ENCODE measurements at places on chromosomes 1 and 21.
A peak's percentile ranks its signal among the peaks of the same experiment; 100 is the strongest.

DNA sequence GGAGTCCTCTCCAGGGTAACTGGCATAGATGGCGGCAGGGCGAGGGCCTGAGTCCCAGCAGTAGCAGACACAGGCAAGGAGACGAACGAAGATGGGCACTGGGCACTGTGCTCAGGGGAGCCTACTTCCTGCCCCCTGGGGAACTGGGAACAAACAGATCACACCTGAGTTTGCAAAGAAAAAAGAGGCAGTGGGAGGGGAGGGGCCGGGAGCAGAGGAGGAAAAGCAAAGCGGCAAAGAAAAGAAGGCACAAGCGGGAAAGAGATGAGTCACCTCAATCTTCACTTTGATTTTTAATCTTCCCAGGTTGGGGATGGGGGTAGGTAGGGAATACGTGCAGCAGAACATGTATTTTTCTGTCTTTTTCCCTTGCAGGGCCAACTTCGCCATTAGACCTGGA lies 44.0 kb downstream of the ZSCAN20 start:
- DNase-seq = no peak

DNA sequence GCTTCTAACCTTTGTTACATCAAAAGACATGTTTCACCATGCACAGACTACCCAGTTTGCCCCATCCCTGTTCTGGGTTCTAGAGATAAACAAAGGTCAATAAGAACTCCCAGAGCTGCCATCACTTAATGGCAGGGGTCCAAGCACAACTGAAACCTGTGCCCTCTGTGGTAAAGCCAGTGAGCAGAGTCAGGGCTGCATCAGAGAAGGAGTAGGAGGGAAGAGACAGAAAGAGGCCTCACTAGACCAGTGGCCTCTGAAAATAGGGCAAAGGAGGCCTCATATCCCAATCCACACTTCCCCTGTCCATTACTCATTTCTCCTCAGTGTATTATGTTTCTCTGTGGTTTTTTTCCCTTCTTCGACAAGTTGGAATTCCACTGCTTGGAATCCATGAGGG lies 10.2 kb downstream of the ATP1A2 start:
- peak; percentile 79 for DNase-seq

DNA sequence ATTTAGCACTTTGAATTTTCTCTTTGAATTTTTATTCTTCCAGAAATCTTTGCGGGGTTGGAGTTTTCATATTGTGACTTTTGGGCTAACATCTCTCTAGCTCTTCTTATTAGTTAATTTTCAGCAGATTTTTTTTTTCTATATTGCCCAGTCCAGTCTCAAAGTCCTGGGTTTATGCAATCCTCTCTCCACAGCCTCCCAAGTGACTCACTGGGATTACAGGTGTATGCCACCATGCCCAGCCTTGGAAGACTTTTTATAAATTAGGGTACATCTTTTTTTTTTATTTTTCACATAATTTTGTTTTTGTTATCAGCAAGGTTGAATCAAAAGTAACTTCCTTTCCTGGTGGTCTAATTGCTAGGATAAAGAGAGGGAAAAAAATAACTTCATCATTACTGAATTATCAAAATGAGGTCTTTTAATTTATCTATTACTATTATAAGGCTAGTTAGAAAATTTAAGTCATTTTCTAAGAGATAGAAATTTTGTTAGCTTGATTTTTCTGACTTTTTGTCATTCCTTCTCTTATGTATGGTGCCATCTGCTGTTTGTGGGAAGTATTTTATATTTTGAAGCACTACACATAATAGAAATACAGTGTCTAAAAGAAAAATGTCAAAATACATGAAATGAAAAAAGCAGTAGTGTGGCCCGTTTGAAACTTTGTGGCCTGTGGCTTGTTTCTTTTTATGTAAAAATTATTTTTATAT lies 273.4 kb upstream of the CACYBP start:
- DNase-seq = peak; percentile 39

GRCh38 chr1:17516303-17517214 lies 22.9 kb upstream of the ARHGEF10L start:
- peak; percentile 59 for DNase-seq

GRCh38 chr1:117176579-117176978 lies 34.1 kb downstream of the VTCN1 start:
- no peak for DNase-seq

DNA sequence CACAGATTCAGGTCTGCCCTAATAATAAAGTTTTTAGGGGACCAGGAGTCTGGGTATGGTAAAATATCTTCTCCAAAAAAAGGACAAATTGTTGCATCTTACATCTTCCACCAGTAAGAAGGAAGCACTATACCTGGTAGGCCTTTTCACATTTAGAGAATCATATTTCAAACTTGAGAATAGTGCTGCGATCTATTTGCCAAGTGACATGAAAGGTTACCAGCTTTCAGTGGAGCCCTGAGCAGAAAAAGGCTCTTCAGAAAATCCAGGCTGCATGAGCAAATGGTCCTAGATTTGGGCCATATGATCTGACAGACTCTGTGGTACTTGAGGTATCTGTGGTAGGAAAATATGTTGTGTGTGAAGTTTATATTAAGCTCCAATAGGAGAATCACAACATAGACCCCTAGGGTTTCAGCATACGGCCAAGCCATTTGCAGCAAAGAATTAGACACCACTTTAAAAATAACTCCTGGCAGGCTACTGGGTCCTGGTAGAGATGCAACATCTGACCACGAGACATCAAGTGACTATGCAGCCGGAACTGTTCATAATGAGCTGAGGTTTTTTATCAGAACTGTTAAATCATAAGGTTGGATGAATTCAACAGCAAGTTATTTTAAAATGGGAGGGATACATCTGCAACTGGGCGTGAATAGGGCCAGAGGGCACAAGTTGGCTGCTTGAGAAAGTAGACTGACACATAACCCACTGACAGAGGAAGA lies 38.6 kb upstream of the CCDC190 start:
- peak; percentile 82 for DNase-seq

DNA sequence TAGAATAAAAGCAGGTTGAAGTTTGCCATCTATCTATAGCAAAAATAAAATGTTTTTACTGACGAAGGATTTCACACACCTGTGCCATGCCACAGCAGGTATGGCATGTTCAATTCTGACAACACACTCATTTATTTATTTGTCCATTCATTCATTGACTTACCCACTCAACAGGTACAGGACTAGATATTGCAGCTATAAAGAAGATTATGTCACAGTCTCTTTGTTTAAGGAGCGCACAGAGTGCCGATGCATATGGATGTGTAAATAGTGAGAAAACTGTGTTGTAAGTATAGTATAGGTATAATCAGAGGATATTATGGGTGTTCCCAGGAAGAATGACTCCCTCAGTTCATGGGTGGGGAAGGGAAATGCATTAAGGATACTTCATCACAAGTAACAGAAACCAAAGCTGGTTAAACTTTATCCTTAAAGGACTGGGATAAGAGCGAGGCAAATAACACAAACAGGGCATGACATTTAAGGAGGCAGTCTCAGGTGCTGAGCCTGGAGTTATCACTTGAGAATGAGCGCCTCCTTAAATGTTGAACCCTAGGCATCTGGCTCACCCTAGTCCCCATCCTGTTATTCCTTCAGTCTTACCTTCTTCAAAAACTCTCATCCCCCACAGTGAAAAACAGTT lies 7.9 kb upstream of the ZRANB2 start:
- peak; percentile 71 for DNase-seq

- DNase-seq = peak; percentile 91
Measured at GRCh38 chr1:92804721-92805201, 19.9 kb upstream of the EVI5 start.

DNA sequence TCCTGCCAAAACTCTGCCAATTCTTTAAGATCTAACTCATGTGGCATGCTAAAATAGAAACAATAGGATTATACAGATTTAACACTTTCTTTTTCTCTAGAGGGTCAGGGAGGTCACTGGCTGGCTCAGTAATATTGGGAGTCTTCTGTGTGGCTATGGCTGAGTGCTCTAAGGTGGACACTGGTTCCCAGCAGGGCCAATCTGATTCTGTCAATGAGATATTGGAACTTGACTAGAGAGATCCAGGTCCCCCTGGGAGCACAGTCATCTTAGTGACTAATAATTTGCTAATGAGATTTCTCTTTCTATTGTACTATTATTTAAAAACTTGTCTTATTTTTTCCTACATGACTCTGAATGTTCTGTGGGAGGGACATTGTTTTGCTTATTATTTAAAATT lies 69.1 kb upstream of the ZP4 start:
- peak; percentile 52 for DNase-seq

GRCh38 chr1:24793447-24794129 lies 48.3 kb downstream of the CLIC4 start:
- DNase-seq = peak; percentile 53

- peak; percentile 68 for DNase-seq
Measured at GRCh38 chr1:229227298-229227919, 43.5 kb upstream of the RAB4A start.

- DNase-seq = no peak
Measured at GRCh38 chr1:227928811-227929375, 18.8 kb downstream of the WNT9A start.

- DNase-seq = no peak
Measured at GRCh38 chr1:52305417-52306226, 60.4 kb downstream of the CC2D1B start.

DNA sequence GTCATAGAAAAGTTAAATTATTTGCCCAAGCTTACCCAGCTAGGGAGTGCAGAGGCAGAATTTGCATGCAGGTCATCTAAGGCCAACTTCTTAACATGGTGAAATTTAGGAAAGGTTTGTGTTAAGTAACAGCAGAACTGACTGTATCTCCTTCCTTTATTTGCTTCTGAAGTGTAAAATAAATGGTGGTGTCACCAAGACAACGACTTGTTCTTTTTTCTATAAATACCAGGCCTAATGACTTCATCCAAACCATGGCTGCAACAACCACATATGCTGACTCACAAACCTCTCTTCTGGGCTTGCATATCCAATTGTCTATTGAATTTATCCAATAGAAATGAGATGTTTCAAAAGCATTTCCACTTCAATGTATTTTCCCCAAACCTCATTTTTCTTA lies 19.1 kb downstream of the COL24A1 start:
- DNase-seq = peak; percentile 81

- DNase-seq = no peak
Measured at GRCh38 chr21:46124083-46124925, 26.4 kb downstream of the COL6A2 start.

- peak; percentile 56 for DNase-seq
Measured at GRCh38 chr1:156503698-156504437, 3.3 kb upstream of the MEF2D start.

DNA sequence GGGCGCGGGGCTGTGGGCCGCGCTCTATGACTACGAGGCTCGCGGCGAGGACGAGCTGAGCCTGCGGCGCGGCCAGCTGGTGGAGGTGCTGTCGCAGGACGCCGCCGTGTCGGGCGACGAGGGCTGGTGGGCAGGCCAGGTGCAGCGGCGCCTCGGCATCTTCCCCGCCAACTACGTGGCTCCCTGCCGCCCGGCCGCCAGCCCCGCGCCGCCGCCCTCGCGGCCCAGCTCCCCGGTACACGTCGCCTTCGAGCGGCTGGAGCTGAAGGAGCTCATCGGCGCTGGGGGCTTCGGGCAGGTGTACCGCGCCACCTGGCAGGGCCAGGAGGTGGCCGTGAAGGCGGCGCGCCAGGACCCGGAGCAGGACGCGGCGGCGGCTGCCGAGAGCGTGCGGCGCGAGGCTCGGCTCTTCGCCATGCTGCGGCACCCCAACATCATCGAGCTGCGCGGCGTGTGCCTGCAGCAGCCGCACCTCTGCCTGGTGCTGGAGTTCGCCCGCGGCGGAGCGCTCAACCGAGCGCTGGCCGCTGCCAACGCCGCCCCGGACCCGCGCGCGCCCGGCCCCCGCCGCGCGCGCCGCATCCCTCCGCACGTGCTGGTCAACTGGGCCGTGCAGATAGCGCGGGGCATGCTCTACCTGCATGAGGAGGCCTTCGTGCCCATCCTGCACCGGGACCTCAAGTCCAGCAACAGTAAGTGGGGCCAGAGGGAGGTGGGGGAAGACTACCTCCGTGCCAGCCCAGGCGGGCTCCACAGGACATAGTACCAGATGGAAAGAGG lies 808 bp downstream of the MAP3K21 start:
- DNase-seq = peak; percentile 51

DNA sequence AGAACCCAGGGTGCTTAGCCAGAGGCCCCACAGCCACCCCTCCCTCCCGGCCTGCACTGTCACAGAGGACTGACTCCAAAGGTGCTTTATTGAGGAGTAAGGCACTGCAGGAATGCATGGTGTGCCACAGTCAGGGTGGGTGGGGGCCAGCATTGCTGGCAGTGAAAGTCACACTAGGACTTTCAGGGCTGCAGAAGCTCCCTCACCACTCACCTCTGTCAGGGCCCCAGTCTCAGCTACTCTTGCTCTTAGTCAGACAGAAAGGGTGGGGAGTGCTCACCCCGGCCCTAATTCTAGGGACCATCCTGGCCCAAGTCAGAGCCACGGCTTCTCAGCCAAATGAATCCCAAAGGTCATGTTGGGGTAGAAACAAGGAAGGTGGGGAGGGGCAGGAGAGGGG lies 19.4 kb downstream of the KNCN start:
- no peak for DNase-seq

GRCh38 chr1:85027242-85027983 lies 20.9 kb downstream of the MCOLN3 start:
- DNase-seq = no peak

DNA sequence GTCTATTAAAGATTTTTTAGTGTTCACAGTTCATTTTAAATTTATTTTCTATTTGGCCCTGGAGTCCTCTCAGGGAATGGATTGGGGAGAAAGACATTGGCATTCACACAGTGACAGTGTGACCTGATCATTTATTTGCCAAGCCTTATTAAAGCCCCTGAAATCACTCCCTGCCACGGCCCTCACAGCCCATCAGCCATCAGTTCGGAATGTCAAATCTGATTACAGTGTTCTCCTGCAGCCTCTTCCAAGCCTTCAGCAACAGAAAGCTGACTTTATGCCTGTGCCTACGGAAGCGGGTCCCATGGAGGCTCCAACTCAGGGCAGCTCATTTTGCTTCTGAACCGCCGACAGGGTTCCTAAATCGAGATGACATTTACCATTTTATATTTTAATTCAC lies 451.2 kb downstream of the DSCAM start:
- DNase-seq = no peak

- no peak for DNase-seq
Measured at GRCh38 chr1:74748960-74749359, 16.0 kb downstream of the TYW3 start.

- DNase-seq = peak; percentile 59
Measured at GRCh38 chr1:94819945-94820746, at the start of gene SLC44A3. SLC44A3 (plus strand) TSS chr1:94820357; CDS start chr1:94820452, 95 bp downstream.

GRCh38 chr1:234746798-234747196 lies 136.8 kb upstream of the IRF2BP2 start:
- DNase-seq = peak; percentile 60

DNA sequence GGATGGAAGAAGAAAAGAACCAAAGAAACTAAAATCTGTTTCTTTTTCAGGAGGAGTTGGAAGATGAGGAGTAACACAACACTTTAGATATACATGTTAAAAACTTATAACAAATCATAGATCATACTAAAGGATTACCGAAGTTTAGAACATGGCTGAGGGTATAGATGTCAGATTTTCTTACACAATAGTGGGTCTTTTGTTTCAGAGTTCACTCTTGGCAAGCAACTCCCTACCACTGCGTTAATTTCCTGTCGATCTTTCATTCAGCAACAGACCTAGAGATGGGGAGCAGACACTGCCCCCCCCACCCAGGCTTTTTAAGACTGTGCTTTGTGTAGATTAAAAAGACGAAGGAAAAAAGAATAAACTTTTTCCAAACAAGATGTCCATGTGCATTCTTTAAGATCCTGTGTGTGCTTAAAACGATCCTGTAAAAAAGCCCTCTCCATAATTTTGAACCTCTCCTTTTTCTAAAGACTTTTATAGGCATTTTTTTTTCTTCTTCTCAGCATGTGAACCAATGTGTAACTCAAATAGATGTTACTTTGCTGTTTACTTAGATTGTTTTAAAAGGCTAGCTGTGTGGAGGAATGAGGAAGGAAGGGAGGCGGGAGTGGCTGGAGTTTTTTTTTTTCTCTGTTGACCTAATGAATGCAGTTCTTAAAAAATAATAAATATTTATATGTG lies 50.4 kb downstream of the NFIA start:
- no peak for DNase-seq
